Suppressor macrophage (primary cell): ENCODE measurements at places on chromosomes 11 and 22.
A peak's percentile ranks its signal among the peaks of the same experiment; 100 is the strongest.

DNA sequence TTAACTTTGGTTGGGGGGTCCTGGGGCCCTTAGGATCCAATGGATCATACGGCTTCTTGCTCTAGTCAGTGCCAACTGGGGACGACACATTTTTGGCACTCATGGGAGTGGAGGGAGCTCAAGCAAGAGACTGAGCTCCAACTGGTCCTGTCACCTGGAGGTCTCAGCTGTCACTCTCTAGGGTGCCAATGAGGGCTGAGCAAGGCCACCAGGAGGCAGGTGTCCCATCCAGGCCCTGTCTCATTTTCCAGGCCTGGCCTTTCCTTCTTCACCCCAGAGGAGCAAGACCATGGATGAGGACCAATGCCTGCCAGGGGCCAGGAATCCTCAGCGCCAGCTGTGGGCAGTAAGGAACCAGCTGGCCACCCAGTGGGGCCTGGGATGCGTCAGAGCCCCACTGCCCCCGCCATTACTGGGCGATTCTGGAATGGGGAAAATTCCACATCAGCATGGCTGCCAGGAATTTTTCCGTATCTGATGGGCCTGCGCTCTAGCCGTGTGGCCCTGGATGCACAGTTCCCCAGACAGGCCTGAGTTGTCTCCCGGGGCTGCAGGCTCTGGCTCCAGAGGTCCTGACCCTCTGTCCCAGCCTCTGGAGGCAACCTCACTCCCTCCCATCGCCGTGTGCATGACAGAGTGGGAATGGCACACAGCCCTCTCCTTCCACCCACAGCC lies 669 bp upstream of the GAL3ST1 start:
- DNase-seq: no peak

- DNase-seq: peak; percentile 85
Measured at GRCh38 chr22:17102297-17102667, 17.5 kb downstream of the IL17RA start.

- peak; percentile 81 for DNase-seq
Measured at GRCh38 chr11:76598426-76598839, 72.1 kb downstream of the LRRC32 start.

DNA sequence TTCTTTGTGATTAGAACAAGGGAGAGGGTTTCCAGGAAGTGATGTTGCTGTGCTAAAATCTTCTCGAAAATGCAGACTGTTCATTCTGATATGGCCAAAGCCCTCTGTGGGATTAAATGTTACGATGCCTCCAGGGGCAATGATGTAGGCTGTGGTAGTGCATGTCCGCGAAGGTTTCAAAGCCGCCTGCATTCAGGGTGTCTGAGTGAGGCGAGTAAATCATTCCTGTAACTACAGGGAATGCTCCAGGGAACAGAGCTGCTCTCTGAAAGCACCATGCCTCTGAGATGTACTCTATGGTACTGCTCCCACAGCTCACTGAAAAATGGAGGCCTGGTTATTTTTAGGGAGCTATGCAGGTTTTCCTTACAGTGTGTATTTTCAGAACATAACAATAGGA lies 21.2 kb downstream of the PDGFD start:
- no peak for DNase-seq

GRCh38 chr11:65545853-65546216 lies 12.3 kb downstream of the LTBP3 start:
- no peak for DNase-seq

DNA sequence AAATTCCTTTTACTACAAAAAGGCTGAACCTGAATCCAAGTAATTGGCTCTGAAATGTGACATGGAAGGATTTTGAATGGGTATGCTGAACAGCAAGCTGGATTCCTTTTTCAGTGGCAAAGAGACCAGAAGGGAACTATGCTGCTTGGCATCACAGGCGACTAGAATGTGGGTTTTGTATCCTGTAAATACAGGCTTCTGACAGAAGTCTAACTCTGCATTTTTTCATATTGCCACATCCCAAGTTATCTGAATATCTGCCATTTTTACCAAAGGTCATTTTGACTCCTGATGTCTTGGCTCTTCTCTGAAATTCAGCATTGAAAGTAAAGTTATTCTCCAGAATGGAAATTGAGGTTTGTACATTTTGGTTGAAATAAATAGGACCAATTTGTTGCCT lies 145.7 kb downstream of the ARHGAP42 start:
- DNase-seq: no peak

DNA sequence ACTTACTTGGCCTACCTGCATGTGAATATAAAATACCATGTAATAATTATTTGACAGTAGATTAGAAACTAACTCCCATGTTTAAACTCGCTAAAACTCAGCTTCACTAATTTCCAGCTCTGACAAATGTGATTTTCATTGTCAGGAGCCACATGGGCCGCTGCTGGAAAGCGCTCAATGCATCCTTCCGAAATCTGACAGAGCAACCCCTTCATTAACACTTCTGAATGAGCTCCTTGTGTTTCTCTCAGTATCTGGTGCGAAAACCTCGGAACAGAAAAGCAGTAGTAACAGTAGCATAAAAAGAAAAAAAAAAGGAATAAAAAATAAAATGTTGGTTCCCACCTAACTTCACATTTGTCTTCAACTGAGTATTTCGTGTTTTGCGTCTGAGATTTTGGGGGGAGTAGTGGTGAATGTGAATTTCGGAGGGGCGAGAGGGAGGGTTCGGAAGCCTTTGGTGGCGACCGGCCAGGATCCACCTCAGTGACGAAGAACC lies 710 bp downstream of the MTCH2 start:
- DNase-seq: peak; percentile 9

GRCh38 chr11:64243236-64243854 lies 2.5 kb downstream of the FKBP2 start:
- no peak for DNase-seq

- DNase-seq: peak; percentile 67
Measured at GRCh38 chr11:45042560-45042959, 91.9 kb upstream of the TP53I11 start.

DNA sequence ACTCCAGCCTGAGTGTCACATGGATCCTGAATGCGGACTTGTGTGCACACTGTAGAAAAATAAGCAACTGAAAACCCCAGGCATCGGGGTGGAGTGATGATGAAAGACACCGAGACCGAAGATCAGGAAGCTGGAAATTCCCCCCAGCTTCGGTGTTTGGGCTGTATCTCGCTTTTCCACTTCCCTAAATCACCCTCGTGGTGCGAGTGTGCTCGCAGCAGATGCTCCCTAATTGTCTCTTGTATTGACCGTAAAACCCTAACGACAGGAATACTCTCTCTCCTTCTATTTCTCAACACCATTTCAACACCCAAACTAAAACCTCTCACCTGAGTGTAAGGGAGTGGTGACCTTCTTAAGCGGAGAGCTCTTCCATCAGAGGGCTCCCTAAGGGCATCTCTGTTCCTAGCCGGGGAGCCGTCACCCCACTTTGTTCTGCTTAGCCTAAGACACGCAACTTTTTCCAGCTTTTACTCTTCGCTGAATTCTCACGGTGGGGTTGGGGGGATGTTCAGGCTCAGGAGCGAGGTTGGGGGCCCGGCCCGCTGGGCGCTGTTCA lies 635 bp upstream of the GRK3 start:
- DNase-seq: peak; percentile 93

GRCh38 chr11:64620381-64620971 lies 29.5 kb downstream of the SLC22A12 start:
- no peak for DNase-seq

DNA sequence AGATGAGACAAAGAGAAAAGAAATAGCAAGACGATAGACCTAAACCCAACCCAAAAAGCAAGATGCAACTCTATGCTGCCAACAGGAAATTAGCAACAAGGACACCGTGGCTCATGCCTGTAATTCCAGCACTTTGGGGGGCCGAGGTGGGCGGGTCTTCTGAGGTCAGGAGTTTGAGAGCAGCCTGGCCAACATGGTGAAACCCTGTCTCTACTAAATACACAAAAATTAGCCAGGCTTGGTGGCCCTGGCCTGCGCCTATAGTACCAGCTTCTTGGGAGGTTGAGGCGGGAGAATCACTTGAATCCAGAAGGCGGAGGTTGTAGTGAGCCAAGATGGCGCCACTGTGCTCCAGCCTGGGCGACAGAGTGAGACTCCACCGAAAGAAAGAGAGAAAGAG lies 24.3 kb upstream of the IL10RA start:
- no peak for DNase-seq

GRCh38 chr11:64731601-64732000 lies 8.6 kb upstream of the NRXN2 start:
- no peak for DNase-seq

- DNase-seq: no peak
Measured at GRCh38 chr22:19579115-19579811, 55.1 kb upstream of the CLDN5 start.

DNA sequence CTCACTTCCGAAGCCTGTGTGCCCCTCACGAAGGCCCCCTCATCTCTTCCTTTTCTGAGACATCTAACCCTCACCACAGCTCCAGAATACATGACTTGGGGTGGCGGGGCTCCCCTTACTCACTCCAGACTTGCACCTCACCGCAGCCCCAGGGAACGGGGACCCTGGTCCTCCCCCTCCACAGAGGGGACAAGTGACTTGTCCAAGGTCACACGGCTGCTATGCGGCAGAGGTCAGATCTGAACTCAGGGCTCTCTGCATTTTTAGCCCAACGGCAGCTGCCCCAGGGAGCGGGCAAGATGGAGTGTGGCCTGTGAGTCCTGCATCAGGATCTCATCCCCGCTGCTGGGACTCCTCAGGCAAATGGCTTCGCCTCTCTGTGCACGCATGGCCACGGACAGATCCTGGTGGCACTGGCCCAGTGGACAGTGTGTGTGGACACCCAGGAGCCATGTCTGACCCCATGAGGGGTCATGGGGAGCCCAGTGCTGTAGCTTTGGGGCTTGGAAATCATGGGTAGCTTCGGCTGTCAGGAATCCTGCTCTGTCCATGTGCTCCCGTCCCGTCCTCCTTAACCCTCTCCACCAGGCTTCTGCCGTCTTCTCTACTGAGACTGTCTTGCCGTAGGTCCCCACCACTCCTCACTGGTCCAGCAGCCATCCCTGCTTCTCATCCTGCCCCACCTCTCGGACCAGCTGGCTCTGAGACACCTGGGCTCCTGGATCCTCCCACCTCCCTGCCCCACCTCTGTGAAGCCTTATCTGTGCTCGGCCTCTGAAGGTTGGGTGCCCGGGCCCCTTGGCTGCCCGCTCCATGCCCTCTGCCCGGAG lies 48.0 kb upstream of the CARS1 start:
- DNase-seq: no peak

GRCh38 chr11:31714840-31715239 lies 96.3 kb downstream of the PAX6 start:
- DNase-seq: no peak
